Stimulated activated CD4-positive, alpha-beta T cell treated with anti-CD3 and anti-CD28 coated beads, Interleukin-1b, Interleukin-23, amount 100 ng/mL, for 24 hours (primary cell): ENCODE measurements at places on chromosomes 5 and 9.

DNA sequence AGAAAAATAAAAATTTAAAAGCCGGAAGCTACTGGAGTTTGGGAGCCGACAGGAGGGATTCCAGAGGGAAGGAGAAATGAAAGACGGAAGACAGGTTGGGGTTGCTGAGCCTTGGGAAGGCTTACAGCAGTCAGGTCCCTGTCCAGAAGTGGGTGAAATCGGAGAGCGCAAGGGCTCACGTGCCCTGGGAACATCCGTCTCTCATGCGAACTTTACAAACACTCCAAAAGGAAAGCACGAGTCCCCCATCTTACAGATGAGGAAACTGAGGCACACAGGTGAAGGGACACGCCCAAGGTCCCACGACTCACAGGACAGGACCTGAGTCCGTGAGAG is 347 bp upstream of the OLFML2A start:
- no peak for DNase-seq

- no peak for DNase-seq
Observed at GRCh38 chr9:35859990-35860339, 10.2 kb downstream of the OR13J1 start.

DNA sequence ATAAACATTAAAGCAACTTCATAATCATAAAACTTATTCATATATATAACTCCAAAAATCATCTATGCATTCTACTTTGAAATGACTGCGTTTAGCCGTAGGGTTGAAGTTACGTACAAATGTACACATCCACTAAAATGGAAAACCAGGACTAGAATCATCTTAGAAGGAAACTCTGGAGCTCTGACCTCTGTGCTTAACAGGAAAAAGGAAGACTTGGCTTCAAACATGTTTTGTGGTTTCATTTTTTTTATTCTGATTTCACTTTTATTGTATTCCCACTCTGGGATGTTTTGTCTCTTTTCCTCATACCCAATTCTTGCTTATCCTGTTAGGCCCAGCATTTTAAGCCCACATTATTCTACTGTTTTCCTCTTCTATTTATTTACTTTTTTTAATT is 44.9 kb downstream of the GRAMD2B start:
- no peak for DNase-seq

- DNase-seq = no peak
Observed at GRCh38 chr5:79736528-79737514, 47.2 kb downstream of the CMYA5 start.

DNA sequence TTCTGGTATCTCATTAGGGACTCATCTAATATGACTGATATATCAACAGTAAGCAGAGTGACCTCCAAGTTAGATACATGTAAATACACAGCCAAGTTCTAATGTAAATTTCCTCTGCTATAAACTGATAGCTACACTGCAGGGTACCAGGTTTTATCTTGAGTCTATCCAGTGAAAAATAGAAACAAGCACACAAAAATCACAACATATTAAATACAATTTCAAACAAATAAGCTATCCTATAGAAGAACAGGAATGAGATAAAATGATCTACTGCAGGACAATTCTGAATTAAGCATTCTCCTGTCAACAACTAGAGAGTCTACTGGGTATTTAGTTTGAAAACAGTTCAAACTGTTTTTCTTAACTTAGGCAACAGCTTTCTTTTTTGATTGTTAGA is 42.7 kb downstream of the NR3C1 start:
- DNase-seq = no peak

DNA sequence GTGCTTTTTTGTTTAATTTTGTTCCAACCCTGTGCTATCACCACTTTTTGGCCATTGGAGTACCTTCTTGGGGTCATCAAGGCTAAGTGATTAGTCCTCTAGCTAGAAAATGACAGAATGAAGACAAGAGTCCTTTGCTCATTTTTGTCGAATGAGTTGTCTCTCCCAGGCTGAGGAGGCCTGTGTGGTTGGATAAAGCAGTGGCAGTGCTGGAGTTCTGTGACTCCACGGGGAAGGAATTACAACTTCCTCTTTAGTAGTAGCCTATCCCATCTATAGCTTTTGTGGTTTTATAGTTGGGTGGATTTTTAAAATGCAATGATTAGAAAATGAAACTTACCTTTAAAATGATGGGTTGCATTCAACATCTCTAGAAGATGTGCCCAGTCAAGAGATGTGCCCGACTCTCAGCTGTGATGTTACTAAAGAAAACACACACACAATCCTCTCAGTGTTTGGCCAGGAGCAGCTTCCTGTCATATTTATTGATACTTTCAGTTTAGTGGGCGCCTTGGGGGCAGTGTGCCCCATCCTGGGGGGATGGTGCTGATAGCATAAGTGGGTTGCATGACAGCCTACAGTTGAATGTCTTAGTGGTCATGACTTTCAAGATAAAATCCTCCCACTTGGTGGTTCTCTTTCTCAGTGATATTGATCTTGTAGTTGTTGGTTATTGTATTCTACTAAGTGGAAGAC is 11.9 kb downstream of the OTULINL start:
- DNase-seq = no peak

DNA sequence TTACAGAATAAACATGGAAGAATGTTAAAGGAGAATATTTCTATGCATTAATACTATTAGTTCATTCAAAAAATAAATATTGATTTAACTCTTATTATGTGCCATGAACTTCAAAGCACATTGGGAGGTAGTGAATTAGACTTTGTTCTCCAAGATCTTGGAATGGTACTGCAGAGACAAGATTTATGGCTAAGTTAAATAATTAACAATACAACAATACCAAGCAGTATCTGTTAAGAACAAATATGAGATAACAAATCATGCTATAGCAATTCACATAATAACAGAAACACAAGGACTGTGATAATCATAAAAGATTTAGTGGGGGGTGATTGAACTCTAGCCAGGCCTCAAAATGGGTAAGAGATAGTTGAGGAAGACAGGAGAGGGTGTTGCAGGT is 11.6 kb downstream of the NMUR2 start:
- no peak for DNase-seq

- no peak for DNase-seq
Observed at GRCh38 chr9:120440791-120441190, 139.2 kb downstream of the CDK5RAP2 start.

DNA sequence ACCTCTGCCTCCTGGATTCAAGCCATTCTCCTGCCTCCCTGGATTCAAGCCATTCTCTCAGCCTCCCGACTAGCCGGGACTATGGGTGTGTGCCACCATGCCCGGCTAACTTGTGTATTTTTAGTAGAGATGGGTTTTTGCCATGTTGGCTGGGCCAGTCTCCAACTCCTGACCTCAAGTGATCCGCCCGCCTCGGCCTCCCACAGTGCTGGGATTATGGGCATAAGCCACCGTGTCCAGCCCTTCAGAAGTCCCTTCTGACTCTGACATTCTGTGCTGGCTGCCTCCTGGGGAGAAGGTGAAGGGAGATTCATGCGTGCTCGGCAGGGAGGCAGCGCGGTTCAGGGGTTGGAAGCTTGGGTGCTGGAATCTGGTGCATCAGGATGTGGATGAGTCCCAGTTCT is 28.8 kb downstream of the PRRX2 start:
- no peak for DNase-seq

- DNase-seq = no peak
Observed at GRCh38 chr5:83253720-83254119, 176.4 kb downstream of the XRCC4 start.

GRCh38 chr9:21570643-21571275 is 88.6 kb upstream of the IFNE start:
- no peak for DNase-seq

DNA sequence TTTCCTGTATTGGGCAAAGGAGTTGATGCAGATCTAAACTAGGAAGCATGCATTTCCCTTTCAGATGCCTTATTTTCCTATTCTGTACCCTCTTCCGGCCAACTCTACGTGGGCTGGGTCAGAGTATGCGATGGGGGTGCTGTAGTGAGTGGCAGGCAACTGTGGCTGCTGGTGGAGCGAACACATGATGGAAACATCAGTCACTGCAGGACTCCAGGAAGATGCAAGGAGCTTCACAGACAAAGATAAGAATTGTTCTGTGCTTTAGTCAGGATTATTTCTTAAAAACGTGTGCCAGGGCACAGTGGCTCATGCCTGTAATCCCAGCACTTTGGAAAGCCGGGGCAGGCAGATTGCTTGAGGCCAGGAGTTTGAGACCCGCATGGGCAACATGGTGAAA is 75.1 kb downstream of the PSAT1 start:
- no peak for DNase-seq

DNA sequence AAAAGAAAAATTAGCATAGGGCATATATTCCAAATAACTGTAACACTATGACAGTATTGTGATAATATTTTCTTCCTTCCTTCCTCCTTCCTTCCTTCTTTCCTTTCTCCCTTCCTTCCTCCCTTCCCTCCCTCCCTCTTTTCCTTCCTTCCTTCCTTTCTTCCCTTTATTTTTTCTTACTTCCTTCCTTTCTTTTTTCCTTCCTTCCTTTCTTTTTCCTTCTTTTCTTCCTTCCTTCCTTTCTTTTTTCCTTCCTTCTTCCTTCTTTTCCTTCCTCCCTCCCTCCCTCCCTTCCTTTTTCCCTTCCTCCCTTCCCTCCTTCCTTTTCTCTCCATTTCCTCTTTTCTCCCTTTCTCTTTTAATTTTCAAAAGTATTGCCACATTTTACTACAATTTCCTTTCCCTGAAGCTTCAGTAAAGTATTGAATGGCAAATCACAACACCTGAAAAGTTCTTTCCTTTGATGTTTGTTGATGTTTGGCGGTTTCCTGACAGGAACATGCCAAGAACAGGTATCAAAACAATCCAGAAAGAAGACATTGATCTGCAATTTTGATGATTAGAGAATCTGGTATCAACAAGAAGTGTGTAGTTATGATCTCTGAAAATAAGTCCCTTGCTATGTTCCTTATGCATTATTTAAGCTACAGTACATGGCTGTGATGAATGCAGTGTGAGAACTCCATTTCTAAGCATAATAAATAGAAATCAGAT is 253.1 kb upstream of the EDIL3 start:
- no peak for DNase-seq

DNA sequence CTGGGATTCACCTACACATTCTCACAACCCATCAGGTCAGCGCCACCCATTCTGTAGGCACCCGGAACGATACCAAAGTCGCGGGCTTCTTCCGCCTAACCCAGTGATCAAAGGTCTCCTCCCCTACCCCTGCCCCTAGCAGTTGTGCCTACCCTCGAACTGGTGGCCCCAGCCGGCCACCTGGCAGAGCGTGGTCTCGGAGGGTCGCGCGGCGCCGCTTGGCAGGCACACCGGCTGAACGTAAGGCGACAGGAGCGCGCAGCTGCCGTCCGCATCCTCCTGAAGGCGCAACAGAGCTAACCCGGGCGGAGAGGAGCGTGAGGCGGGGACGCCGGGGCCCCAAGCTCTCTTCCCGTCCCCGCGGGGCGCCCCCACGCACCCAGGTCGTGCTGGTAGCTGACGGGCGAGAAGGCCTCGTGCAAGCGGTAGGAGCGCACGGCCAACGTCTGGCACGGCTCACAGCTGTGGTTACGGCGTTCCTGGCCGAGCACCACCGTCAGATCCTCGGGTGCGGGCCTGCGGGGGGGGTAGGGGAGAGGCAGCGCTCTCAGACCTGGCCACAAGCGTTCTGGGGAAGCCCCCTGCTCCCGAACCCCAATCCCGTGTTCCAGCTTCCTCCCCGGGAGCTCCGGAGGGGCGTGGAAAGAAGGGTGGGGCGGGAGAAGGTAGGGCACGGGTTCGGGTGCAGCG is 2.8 kb upstream of the PFN3 start:
- DNase-seq = no peak

- DNase-seq = no peak
Observed at GRCh38 chr9:130303613-130304055, 38.1 kb downstream of the HMCN2 start.

- DNase-seq = no peak
Observed at GRCh38 chr9:9924376-9924775, 688.4 kb downstream of the PTPRD start.

- DNase-seq = no peak
Observed at GRCh38 chr9:132908635-132909034, 29.9 kb downstream of the SPACA9 start.

GRCh38 chr9:112361601-112362000 is 18.3 kb upstream of the HSDL2 start:
- DNase-seq = no peak

DNA sequence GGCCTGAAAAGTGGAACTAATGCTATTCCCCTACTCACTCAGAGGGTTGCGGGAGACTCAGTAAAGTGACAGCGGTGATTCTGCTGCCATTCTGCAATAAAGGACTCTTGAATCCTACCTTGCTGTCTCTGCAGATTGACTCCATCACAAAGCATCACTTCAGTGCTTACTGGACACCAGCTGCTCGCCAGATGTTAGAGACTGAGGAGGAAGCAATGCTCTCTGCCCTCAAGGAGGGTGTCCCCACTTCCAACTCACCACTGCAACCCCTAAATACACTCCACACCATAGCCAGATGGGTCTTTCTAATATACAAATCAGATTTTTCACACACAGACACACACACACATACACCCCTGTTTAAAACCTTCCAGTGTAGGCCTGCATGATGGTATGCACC is 21.4 kb downstream of the TTLL11 start:
- no peak for DNase-seq

GRCh38 chr5:163463063-163463435 is 2.6 kb downstream of the HMMR start:
- DNase-seq = no peak
